Aorta (tissue), 5 donors: ENCODE measurements at places on chromosomes 5 and 9. TPM values are rescaled to one million over a fixed set of nuclear protein-coding genes. Genes with fewer than 3 reads are reported as not detected.

Gene ZFP2
- 3.4 TPM for total RNA-seq

Gene LVRN
- 11.0 TPM for total RNA-seq

Gene TAF11L5
- not detected for total RNA-seq

Gene C5orf52
- not detected for total RNA-seq

Gene ELOVL7
- total RNA-seq, result 5.4 TPM

DNA sequence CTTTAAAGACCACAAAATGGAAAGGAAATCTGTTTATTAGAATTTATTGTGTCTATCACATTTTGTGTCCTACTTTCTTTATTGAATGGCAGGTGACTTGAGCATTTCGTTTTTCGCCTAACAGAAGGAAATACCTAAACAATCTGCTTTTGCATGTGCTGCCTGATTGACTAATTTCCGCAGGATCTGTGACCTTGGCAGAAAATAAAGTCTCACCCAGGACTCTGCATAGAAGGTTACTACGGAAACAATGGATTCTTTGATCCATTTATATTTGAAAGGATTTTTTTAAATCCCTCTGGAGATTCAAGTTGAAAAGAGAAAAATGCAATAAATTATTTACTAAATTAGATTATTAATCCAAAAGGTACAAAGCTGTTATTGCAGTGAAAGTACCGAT is 61.0 kb upstream of the CAST start:
- H3K4me1 ChIP-seq, result no peaks in the 10 kb centered on the region
- H3K27me3 ChIP-seq, result no peaks in the 10 kb centered on the region
- no peak overlapping the region for H3K4me3 ChIP-seq
- no peak for DNase-seq

DNA sequence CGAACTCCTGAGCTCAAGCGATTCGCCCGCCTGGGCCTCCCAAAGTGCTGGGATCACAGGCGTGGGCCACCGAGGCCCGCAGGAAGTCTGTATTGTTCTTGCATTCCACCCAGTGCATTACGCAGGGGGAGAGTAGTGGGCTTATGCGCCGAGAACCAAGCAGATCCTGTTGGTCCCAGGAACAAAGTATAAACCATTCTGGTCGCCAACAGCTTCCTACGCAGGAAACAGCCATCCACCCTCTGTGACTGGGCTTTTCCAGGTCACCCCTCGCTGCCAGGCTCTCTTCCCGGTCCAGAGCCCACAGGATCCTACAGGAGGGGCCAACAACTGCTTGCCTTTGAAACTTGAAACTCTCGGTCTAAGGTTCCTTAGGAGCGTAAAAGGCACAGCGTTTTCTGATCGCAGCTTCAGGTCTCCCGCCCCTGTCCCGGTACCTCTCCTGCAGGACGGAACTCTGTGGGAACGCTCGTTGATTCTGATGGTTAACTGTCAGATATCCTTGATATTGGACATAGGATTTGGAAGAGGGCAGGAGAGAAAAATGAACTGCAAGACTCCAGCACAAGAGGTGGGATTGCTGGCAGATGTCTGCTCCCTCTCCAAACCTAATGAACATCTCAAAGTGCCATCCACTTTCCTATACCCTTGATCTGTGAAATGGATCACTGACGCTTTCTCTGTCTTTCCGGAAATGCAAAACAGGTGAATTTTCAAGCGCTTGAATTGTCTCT is 4.2 kb upstream of the ANXA2R start:
- no peaks in the 10 kb centered on the region for H3K27me3 ChIP-seq
- no peak overlapping the region for H3K4me3 ChIP-seq
- no peaks in the 10 kb centered on the region for H3K4me1 ChIP-seq
- H3K36me3 ChIP-seq, result no peaks in the 10 kb centered on the region

DNA sequence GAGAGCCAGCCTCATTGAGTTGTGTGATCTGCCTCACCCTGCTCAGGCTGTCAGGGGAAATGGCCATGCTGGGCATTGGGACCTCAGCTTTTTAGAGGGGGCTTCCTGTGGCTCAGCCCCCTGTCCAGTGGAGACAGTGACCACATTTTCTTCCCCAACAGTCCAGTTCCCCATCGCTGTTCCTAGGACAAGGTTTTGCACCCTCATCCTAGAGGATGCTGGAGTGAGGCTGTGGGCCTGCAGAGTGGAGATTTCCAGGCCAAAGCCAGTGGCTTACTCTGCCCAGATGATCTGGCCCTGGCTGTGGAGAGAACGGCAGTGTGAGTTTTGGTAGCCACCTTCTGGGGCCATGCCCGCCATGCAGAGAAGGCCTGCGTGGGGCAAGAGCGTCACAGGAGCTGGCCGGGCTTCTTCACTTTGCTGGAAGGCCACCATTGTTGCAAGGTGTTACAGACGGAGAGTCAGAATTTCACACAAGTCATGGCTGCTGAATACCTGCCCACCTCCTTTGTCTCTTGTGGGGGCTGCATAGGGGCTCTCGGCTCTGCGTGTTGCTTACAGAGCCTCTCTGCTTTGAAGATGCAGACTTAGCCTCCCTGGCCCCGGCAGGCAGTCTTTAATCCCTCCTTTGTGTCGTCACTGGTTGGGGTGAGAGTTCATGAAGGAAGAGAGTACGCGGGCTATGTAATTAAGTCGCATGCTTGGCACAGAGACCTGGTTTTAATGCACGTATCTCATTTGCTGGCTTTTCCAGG is 35.2 kb upstream of the PITX1 start:
- no peaks in the 10 kb centered on the region for H3K4me1 ChIP-seq
- DNase-seq, result peak; percentile 44
- H3K27me3 ChIP-seq, result no peaks in the 10 kb centered on the region
- H3K4me3 ChIP-seq, result no peak overlapping the region
- H3K27ac ChIP-seq, result no peak overlapping the region

GRCh38 chr5:125835293-125836172 is 587.7 kb upstream of the GRAMD2B start:
- DNase-seq, result no peak
- H3K4me1 ChIP-seq, result no peaks in the 10 kb centered on the region
- no peaks in the 10 kb centered on the region for H3K27me3 ChIP-seq
- H3K4me3 ChIP-seq, result no peak overlapping the region
- no peak overlapping the region for H3K27ac ChIP-seq
- no peaks in the 10 kb centered on the region for H3K36me3 ChIP-seq

GRCh38 chr9:125464591-125465385 is 203.2 kb downstream of the GAPVD1 start:
- H3K27me3 ChIP-seq, result no peaks in the 10 kb centered on the region
- DNase-seq, result no peak
- H3K4me1 ChIP-seq, result peaks cover 3% of the 10 kb centered on the region
- no peaks in the 10 kb centered on the region for H3K36me3 ChIP-seq
- H3K27ac ChIP-seq, result no peak overlapping the region
- H3K4me3 ChIP-seq, result no peak overlapping the region

GRCh38 chr5:102715082-102715807 is 39.9 kb upstream of the PAM start:
- H3K4me3 ChIP-seq, result no peak overlapping the region
- no peaks in the 10 kb centered on the region for H3K4me1 ChIP-seq
- H3K27me3 ChIP-seq, result no peaks in the 10 kb centered on the region
- DNase-seq, result no peak

GRCh38 chr5:151578326-151579025 is 12.7 kb downstream of the FAT2 start:
- DNase-seq, result no peak
- no peak overlapping the region for H3K27ac ChIP-seq
- H3K4me3 ChIP-seq, result no peak overlapping the region
- no peaks in the 10 kb centered on the region for H3K4me1 ChIP-seq
- no peaks in the 10 kb centered on the region for H3K36me3 ChIP-seq
- no peaks in the 10 kb centered on the region for H3K27me3 ChIP-seq

GRCh38 chr9:86485359-86485758 is 131.1 kb upstream of the TUT7 start:
- H3K36me3 ChIP-seq, result no peaks in the 10 kb centered on the region
- no peak overlapping the region for H3K27ac ChIP-seq
- H3K4me1 ChIP-seq, result no peaks in the 10 kb centered on the region
- no peaks in the 10 kb centered on the region for H3K27me3 ChIP-seq
- H3K4me3 ChIP-seq, result no peak overlapping the region
- no peak for DNase-seq

GRCh38 chr9:98253565-98253964 is 1.9 kb downstream of the TBC1D2 start:
- H3K36me3 ChIP-seq, result no peaks in the 10 kb centered on the region
- no peak for DNase-seq
- H3K27ac ChIP-seq, result no peak overlapping the region

DNA sequence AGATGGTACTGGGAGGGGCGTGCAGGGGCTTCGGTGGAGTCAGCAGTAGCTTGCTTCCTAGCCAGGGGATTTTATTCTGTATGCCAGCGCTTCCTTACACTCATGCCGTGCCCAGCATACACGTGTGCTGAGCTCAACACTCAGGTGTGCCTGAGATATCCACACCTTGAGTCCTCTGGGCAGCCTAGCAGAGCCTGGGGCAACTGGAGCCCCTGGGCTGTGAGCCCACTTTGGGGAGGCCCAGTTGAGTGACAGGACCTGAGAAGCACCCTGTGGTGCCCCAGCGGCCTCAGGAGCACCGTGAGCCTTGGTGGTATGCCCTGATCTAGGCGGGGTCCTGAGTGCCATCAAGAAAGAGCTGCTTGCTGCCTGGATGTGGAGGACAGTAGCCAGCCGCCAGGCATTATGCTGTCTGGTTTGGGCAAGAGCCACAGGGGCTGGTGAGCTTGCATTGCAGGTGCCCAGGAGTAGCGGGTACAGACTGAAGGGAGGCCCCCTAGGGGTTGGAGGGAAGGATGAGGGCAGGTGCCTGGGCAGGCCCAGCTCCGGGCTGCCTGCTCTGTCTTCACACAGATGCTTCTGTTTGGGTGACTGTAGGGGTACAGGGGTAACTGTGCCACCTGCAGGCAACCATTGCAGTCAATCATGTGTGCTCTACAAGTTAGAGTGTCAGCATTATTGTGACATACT is 42.9 kb downstream of the BNIP1 start:
- H3K4me1 ChIP-seq, result no peaks in the 10 kb centered on the region
- DNase-seq, result no peak
- H3K36me3 ChIP-seq, result no peaks in the 10 kb centered on the region
- H3K27me3 ChIP-seq, result no peaks in the 10 kb centered on the region
- no peak overlapping the region for H3K27ac ChIP-seq

- H3K4me1 ChIP-seq, result peaks cover 4% of the 10 kb centered on the region
- no peaks in the 10 kb centered on the region for H3K36me3 ChIP-seq
- DNase-seq, result no peak
- no peaks in the 10 kb centered on the region for H3K27me3 ChIP-seq
- H3K27ac ChIP-seq, result no peak overlapping the region
Observed at GRCh38 chr9:105243015-105243686, 1.3 kb upstream of the SLC44A1 start.

DNA sequence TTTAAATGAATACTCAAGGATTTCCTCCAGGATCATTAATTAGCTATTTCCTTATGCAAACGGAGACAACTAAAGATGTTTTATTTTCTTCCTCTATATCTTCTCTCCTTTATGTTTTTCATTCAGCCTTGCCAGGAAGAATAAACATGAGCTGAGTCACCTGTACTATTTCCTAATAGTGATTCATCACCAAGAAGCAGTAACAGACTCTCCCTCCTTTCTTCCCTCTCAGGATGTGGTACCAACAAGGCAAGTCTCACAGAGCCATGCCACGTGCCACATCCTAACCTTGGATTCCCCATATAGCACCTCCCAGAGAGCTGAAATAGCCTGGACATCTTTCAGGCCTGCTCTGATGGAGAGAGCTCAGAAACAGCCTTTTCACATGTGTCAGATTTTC is 758.6 kb upstream of the DMAC1 start:
- H3K27me3 ChIP-seq, result no peaks in the 10 kb centered on the region
- no peak overlapping the region for H3K27ac ChIP-seq
- no peak for DNase-seq
- no peaks in the 10 kb centered on the region for H3K4me1 ChIP-seq
- H3K4me3 ChIP-seq, result no peak overlapping the region

DNA sequence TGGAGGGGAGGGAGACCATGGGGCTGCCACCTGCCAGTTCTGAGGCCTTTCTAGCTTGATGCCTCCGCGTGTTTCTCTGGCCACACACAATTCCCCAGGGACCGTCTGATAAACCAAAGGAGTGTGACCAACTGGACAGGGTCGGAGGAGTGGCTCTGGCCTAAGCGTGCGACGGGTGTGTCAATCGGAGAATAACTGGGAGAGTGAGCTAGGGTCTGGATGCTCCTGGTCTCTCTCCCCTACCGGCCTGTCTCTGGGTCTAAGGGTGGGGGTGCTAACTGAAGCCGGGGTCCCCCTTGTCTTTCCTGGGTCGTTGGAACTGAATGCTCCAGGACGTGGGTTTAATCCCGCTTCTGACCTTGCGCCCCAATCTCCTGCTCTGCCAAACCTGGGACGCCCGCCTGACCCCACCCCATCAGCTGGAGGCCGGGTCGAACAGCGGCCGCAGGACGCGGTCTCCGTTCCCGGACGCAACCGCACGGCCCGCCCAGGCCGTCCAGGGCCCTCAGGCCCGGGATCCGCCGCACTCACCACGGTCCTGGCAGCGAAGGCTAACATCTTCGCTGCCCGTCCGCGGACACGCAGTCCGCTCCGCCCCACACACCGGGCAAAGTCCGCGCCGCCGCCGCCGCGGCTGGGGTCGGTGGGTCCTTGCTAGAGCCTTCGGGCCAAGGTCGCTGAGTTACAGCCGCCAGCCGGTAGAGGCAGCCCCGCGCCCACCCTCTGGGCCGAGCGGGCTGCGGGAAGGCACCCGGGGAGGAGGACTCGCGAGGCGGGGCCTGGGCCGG is 447 bp downstream of the CRAT start:
- no peaks in the 10 kb centered on the region for H3K27me3 ChIP-seq
- peak; percentile 66 for DNase-seq
- H3K4me3 ChIP-seq, result peak overlapping the region; percentile 82
- H3K27ac ChIP-seq, result peak overlapping the region; percentile 22
- H3K4me1 ChIP-seq, result no peaks in the 10 kb centered on the region
- no peaks in the 10 kb centered on the region for H3K36me3 ChIP-seq

- no peaks in the 10 kb centered on the region for H3K27me3 ChIP-seq
- no peaks in the 10 kb centered on the region for H3K36me3 ChIP-seq
- no peak overlapping the region for H3K27ac ChIP-seq
- DNase-seq, result no peak
- H3K4me3 ChIP-seq, result no peak overlapping the region
Observed at GRCh38 chr5:52356311-52356918, 431.3 kb upstream of the ITGA1 start.

GRCh38 chr5:57085306-57086081 is 88.4 kb upstream of the GPBP1 start:
- H3K4me1 ChIP-seq, result no peaks in the 10 kb centered on the region
- no peak overlapping the region for H3K4me3 ChIP-seq
- H3K36me3 ChIP-seq, result no peaks in the 10 kb centered on the region
- no peak overlapping the region for H3K27ac ChIP-seq

DNA sequence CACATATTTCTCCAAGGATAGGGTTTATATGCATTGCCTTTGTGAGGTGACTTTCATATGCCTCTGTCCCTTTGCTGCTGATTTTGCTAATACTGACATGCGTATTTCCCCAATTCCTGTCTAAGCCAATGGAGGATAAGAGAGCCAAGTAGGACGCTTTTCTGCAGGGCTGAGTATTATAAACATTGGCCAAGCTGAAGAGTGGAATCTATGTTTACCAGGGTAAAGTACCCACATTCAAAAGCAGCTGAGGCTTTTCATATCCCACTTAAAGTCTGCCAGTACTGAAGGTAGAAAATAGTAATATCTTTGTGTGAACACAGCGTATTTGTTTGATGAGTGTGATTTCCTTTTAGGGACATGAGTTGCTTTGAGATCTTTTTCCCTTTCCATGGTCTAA is 128.8 kb upstream of the GPR151 start:
- H3K27ac ChIP-seq, result no peak overlapping the region
- peaks cover 9% of the 10 kb centered on the region for H3K36me3 ChIP-seq
- no peaks in the 10 kb centered on the region for H3K27me3 ChIP-seq
- peaks cover 4% of the 10 kb centered on the region for H3K4me1 ChIP-seq
- DNase-seq, result no peak

GRCh38 chr5:179123491-179124272 is 63.5 kb downstream of the ZNF354C start:
- no peak overlapping the region for H3K4me3 ChIP-seq
- no peaks in the 10 kb centered on the region for H3K4me1 ChIP-seq
- H3K27ac ChIP-seq, result no peak overlapping the region
- H3K36me3 ChIP-seq, result no peaks in the 10 kb centered on the region
- DNase-seq, result peak; percentile 44
